ENCODE measurements at places on chromosomes 16 and 17. TPM values are rescaled to one million over a fixed set of nuclear protein-coding genes. Genes with fewer than 3 reads are reported as not detected.

DNA sequence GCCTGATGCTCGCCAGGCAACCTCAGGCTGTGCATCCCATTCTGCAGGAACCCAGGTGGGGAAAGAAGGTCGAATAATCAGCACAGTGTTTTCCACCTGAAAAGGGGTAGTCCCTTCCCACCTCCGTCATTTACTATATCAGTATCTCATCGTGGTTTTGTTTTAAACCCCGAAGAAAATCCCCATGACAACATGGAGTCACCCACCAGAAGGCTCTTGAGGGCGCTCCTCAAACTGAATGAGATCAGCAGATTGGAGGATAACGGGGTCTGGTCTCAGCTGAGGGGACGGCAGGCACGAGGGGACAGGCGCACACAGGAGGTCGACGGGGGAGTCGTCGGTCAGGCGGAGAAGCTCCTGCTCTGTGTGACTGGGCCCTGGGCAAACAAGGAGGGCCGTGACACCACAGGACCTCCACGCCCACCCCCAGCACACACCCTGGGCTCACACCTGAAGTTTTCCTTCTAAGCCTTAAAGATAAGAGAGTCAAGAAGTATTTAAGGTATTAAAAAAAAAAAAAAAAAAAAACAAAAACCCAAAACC lies 44.2 kb downstream of the MARF1 start:
- no peak for DNase-seq

DNA sequence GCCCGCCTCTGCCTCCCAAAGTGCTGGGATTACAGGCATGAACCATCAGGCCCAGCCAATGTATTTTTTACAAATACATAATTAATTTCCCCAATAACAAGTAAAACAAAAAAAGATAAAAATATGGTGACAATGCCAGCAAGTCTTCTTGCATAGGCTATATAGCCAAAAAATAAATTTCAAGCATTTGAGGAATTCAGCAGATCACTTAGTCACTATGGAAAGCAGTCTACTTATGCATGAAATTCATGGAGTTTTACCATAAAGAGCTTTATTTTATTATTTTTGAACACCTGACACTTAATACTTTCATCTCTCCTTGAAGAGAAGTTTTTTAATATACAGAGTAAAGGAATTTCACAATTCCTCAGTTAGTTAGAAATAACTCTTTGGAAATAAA lies 56.4 kb downstream of the BRIP1 start:
- DNase-seq = no peak

DNA sequence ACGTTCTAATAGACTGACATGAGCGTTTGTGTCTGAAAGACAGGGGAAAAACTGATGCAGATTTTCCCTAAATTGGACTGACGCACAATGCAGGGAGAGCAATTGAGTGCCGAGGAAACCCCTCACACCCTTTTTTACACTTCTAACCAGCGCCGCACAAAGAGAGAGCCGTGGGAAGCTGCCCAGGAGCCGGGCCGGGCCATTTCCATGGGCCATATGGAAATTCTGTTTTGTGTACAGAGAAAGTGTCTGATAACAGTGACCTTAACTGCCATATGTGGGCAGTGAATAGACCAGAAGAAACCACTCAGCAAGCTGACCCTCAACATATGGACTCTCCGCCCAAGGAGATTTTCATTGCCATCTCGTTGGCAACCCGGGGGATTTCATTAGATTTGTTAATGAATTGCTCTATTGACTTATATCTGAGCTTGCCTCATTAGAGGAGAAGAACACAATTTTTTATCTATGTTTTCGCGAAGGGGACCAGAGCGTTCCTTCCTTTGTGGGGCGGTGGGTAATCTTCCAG lies 225.9 kb upstream of the IRX3 start:
- no peak for DNase-seq

DNA sequence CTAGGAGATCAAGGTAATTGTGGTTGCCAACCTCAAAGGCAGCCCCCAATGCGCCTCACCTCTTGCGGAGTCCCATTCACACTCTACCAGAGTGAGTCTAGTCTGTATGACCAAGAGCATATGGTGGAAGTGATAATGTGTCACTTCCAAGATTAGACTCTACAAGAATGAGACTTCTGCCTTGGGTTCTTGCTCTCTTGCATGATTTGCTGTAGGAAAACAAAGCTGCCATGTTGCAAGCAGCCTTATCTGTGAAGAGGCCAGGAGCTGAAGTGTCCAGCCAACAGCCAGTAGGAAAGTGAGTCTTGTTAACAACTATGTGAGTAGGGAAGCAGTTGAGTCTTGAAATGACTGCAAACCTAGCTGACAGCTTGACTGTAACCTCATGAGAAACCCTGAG lies 3.4 kb downstream of the TERF2 start:
- DNase-seq = no peak

PRSS21 gene
- 0.40 TPM for total RNA-seq

- no peak for DNase-seq
Measured at GRCh38 chr17:20145567-20145966, 136.4 kb downstream of the SPECC1 start.

- no peak for DNase-seq
Measured at GRCh38 chr16:56608876-56609462, 585 bp downstream of the MT2A start.

DNA sequence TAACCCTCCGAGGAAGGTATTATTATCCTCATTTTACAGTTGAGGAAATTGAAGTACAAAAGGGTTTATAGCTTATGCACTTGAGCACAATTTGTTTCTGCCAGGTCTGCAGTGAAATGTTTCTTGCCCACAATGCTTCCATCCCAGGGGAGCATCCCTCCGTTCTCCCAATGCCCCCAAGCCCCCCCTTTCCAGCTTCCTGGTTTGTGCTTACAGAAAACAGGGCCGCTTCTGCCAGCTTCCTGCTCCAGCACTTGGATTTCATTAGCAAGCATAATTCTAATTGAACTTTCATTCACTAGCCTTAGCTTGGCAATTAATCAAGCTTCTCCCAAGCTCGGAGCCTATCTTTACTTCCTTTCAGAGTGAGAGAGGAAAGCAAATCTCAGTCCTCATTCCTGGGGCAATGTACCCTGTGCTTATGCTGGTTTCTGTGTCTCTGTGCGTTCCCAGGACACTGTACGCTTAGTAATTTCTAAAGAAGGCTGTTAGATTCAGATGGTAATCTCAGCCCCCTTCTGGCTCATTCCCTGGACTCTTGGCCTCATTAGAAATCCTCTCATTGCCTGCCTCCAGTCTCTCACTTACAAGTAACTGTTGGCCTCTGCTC lies 141.6 kb downstream of the HS3ST2 start:
- no peak for DNase-seq

DNA sequence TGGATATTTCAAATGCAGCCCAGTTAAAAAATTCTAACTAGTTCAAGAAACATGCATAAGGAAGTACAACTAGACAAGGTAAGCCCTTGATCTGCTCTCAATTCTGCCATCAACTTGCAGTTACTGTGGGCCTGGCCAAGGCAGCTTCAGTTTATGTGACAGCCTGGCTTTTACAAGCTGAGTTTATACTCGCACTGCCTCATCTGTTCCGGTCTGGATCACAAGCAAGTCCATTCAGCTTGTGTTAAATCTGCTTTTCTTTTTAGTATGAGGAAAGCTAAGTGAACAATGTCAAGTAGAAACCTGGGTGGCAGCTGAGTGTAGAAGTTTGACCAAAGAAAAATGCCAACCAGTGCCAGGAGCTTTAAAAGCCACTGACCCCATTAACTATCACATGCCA lies 76.6 kb upstream of the CORO6 start:
- no peak for DNase-seq

GRCh38 chr17:78237401-78238012 lies 6.1 kb downstream of the TMEM235 start:
- DNase-seq = no peak

GRCh38 chr16:50102051-50102746 lies 36.4 kb downstream of the HEATR3 start:
- no peak for DNase-seq

GRCh38 chr16:17364319-17365210 lies 106.2 kb downstream of the XYLT1 start:
- no peak for DNase-seq

FSCN2 gene
- 0.44 TPM for total RNA-seq

GRCh38 chr16:83312015-83312717 lies 495.6 kb upstream of the HSBP1 start:
- no peak for DNase-seq

KRTAP16-1 gene
- total RNA-seq = not detected

- no peak for DNase-seq
Measured at GRCh38 chr16:10787304-10787703, 31.3 kb downstream of the TVP23A start.

DNA sequence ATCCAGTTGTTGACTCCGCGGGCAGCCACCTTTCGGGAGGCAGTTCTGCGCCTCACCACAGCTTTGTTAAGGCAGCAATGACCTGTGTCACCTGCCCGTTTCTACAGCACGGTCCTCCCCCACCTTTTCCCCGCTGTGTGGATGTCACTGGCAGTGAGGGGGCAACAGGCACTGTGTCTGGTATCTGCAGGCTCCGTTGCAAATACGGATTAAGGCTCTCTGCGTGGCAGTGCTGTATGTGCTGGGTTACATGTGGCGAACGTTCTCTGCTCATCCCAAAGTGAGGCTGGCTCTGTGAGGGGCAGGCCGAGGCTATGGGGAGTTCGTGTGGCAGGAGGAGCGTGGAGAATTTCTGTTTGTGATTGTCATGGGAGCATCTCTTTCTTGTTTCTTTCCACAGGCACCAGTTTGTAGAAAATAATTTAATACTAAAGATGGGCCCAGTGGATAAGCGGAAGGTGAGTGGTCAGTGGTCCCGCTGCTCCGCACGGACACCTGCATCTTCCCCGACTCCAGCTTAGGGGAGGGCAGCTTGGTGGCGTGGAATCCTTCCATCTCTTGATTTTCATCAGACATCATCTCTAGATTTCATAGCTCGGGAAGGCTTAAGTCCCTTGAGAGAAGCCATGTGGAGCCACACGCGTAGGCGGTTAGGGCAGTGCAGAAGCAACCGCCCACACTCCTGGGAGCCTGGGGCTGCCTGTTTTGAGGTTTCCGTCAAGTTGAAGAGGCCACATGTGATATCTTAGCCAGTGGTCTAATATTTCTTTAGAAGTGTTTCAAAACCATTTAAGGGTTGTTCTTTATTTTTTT lies 57.8 kb downstream of the PDPK1 start:
- no peak for DNase-seq

Data from lung microvascular endothelial cell (primary cell).